ENCODE measurements at places on chromosomes 2 and 18.

GRCh38 chr18:26543373-26543772, 5.0 kb downstream of the KCTD1 start:
- no peak for DNase-seq

DNA sequence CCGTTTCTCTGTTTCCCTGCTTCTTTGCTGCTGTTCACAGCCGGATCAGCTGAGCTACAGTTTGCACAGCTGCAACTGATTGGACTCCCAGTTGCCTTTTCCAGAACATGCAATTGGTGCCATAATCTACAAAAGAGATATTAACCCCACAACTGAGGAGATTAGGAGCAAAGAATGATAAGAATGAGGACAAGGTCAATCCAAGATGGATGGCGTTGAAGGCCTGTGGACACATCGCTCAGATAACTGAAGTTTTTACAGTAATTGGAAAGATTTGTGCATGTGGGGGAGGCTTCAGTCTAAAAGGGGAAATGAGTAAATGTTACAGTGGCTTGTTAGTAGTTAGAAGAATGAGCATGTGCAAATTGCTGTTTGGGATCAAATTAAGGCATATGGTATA, 263.2 kb downstream of the TGIF1 start:
- DNase-seq = no peak

DNA sequence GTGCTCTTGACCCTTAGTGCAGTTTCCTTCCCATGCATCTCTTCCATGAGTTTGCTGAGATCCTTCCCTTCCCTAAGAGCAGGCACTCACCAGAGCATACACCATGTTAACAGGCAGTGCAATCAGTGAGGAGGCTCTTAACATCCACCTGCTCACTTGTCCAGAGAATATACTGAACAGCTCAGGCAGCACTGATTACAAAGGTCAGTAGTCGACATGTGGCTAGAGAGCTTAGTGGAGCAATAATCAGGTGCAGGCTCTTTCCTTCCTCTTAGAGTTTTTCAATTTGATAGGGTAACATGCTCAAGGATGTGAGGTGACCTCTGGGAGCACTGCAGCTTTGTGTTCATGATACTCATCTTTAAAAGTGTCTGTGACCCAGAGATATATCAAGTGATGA, 144.1 kb upstream of the SETBP1 start:
- DNase-seq = no peak

GRCh38 chr18:12689256-12689850, 13.2 kb downstream of the CEP76 start:
- no peak for DNase-seq

- no peak for DNase-seq
Observed at GRCh38 chr2:73254343-73255006, 20.4 kb downstream of the CCT7 start.

- DNase-seq = no peak
Observed at GRCh38 chr2:232363784-232364615, 14.6 kb upstream of the ALPP start.

GRCh38 chr2:99802734-99803133, 312.9 kb upstream of the REV1 start:
- no peak for DNase-seq

DNA sequence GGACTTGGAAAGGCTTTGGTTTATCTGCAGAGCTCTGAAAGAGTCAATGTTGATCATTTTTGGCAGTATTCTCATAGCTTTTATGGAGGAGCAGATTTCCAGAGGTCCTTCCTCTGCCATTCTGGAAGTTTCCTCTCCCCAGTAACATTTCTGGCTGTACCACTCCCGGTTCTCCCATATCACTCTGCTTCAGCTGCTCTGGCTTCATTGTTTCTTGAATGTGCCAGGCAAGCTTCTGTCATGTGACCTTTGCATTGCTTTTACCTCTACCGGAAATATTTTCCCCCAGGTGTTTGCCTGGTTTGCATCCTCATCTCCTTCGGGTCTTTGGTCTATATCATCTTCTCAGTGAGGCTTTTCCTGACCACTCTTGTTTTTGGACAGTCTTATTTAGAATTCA, 12.4 kb downstream of the PCYOX1 start:
- DNase-seq = no peak

Data from left renal pelvis (tissue), 4 donors.